ENCODE measurements at places on chromosomes 1 and 21. TPM values are rescaled to one million over a fixed set of nuclear protein-coding genes. Genes with fewer than 3 reads are reported as not detected.

Gene VASH2
- total RNA-seq = 0.82 TPM

Gene TCHH
- total RNA-seq = 0.12 TPM

Gene KCNT2
- 14.1 TPM for total RNA-seq

Gene CASQ1
- total RNA-seq = 10.1 TPM

Gene RAB3B
- total RNA-seq = 0.04 TPM

Gene PPM1J
- 5.5 TPM for total RNA-seq

Gene PPIE
- total RNA-seq = 22.6 TPM

Gene WNT9A
- 0.78 TPM for total RNA-seq

DNA sequence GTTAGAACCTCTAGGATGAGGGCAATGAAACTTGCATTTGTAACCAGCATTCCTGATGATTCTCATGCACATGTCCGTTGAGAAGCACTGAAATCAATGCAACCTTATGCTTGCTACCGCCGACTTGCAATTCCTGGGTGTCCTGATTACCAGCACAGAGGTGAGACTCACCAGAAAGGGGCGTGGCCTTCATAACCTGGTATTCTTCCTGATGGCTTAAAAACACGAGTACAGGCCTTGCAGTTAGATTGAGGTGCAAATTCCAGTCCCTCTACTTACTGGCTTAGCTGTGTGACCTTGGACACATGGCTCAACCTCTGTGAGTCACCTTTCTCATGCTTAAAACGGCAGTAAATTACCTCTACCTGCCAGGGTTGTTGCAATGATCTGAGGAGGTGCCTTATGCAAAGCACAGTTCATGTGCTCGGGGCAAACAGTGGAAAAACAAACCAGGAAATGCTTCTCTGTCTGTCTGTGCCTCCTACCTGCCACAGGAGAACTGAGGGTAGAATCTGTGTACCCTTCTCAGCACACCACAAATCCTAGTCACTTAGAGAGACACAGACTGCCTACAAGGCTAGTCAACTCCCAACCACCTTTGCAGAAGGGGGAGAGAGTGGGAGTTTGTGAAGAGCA is 39.1 kb upstream of the ECE1 start:
- no peak for DNase-seq
- peak overlapping the region; percentile 2 for H3K27ac ChIP-seq
- no peaks in the 10 kb centered on the region for H3K27me3 ChIP-seq
- peaks cover 67% of the 10 kb centered on the region for H3K4me1 ChIP-seq
- no peak overlapping the region for H3K4me3 ChIP-seq

GRCh38 chr1:227887697-227888403 is 59.9 kb downstream of the WNT9A start:
- peak overlapping the region; percentile 56 for H3K4me3 ChIP-seq
- no peaks in the 10 kb centered on the region for H3K36me3 ChIP-seq
- H3K27me3 ChIP-seq = no peaks in the 10 kb centered on the region
- peak; percentile 85 for DNase-seq
- peaks cover 27% of the 10 kb centered on the region for H3K4me1 ChIP-seq

DNA sequence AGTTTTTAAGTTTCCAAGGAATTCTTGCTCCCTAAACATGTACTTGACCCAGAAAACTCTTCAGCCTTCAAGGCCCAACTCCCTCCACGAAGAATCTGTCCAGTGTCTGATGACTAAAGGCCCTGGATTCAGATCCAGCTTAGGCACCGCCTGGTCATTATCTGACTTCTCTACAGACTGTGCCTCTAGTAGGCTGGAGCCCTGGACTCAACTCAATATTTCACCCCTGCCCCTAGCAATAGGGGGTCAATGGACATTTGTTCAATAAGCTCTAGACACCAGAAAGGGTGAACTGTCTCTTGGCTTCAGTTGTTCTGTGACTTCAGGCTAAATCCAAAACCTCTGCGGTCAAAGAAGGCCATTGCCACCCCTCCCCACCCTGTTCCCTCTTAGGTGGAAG is 34.5 kb downstream of the NUAK2 start:
- no peaks in the 10 kb centered on the region for H3K27me3 ChIP-seq
- no peak for DNase-seq
- H3K4me1 ChIP-seq = peaks cover 2% of the 10 kb centered on the region
- H3K27ac ChIP-seq = no peak overlapping the region
- H3K4me3 ChIP-seq = no peak overlapping the region

GRCh38 chr1:216293683-216294082 is 129.6 kb downstream of the USH2A start:
- H3K36me3 ChIP-seq = no peaks in the 10 kb centered on the region
- H3K27me3 ChIP-seq = no peaks in the 10 kb centered on the region
- DNase-seq = no peak
- H3K4me1 ChIP-seq = no peaks in the 10 kb centered on the region
- H3K4me3 ChIP-seq = no peak overlapping the region

DNA sequence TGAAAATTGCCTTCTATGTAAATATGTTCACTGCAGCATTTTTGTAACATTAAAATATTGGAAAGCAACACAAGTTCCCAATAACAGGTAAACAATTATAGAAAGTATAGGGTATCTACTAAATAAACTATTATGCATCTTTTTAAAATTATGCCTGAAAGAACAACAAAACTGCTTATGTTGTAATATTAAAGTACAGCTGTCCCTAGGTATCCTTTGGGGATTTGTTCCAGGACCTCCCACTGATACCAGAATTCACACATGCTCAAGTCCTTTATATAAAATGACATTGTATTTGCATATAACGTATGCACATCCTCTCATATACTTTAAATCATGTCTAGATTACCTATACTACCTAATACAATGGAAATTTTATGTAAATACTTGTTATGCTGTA is 121.8 kb upstream of the TNFSF4 start:
- no peaks in the 10 kb centered on the region for H3K27me3 ChIP-seq
- H3K36me3 ChIP-seq = no peaks in the 10 kb centered on the region
- peaks cover 22% of the 10 kb centered on the region for H3K4me1 ChIP-seq
- no peak for DNase-seq
- no peak overlapping the region for H3K4me3 ChIP-seq

GRCh38 chr1:178436899-178437298 is 59.9 kb downstream of the CLEC20A start:
- peaks cover 8% of the 10 kb centered on the region for H3K36me3 ChIP-seq
- no peak for DNase-seq
- H3K27ac ChIP-seq = no peak overlapping the region
- H3K27me3 ChIP-seq = no peaks in the 10 kb centered on the region
- no peak overlapping the region for H3K4me3 ChIP-seq

DNA sequence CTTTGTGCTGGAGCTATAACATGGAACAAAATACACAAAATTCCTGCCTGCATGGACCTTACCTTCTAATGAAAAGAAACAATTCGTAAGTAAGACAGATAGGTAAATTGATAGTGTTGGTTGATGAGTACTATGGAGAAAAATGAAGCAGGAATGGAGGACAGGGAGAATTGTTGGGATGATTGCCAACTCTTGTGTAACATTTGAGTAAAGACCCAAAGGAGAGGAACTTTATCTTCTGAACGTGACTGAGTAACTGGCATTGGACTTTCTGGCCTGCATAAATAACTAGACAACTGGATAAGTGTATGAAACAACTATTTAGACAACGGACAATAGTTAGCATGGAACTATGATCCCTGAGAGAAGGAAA is 6.8 kb upstream of the EFCAB14 start:
- no peak overlapping the region for H3K4me3 ChIP-seq
- peaks cover 8% of the 10 kb centered on the region for H3K4me1 ChIP-seq
- no peaks in the 10 kb centered on the region for H3K27me3 ChIP-seq
- H3K27ac ChIP-seq = no peak overlapping the region
- DNase-seq = no peak
- H3K36me3 ChIP-seq = no peaks in the 10 kb centered on the region

- peak overlapping the region; percentile 21 for H3K4me3 ChIP-seq
- no peaks in the 10 kb centered on the region for H3K36me3 ChIP-seq
- no peak overlapping the region for H3K27ac ChIP-seq
These were observed 41.5 kb upstream of the HAO2 start for GRCh38 chr1:119327094-119327449.

DNA sequence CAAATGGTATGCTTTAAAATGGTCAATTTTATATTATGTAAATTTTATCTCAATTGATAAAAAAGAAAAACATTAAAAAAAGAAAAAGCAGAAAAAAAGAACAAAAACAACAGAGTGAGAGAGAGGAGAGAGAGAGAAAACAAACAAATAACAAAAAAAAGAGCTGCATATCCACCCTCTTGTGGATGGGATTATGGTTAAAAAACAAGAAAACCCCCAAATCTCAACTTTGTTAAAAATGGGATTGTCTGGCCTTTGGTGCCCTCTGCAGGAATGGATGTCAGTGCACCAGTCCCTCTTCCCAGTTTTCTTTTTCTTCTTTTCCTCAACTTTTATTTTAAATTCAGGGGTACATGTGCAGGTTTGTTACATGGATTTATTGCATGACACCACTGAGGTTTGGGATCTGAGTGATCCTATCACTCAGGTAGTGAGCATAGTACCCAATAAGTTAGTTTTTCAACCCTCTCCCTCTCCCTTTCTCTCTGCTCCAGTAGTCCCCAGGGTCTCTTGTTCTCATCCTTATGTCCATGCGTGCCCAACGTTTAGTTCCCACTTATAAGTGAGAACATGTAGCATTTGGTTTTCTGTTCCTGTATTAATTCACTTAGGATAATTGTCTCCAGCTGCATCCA is 28.1 kb downstream of the RNF187 start:
- no peaks in the 10 kb centered on the region for H3K27me3 ChIP-seq
- no peaks in the 10 kb centered on the region for H3K4me1 ChIP-seq
- DNase-seq = no peak
- no peak overlapping the region for H3K27ac ChIP-seq

DNA sequence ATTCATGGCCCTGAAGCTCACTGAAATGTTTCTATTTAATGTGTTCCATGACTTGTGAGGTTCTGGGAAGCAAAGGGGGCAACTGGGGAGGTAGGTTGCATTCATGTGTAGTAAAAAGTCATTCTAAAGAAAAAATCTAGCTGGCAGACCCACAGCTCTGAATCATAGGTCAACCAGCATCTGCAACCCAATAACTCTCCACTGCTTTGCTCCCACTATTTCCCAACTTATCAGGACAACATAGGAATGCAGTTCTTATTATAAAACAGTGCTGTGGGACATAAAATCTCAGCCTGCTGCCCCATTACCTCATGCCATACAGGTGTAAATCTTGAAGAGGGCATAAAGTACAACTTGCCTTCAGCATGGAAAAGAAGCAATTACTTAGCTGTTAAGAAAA is 576.1 kb upstream of the PTBP2 start:
- H3K4me1 ChIP-seq = no peaks in the 10 kb centered on the region
- H3K27ac ChIP-seq = no peak overlapping the region
- no peak overlapping the region for H3K4me3 ChIP-seq
- H3K27me3 ChIP-seq = no peaks in the 10 kb centered on the region
- DNase-seq = no peak
- H3K36me3 ChIP-seq = no peaks in the 10 kb centered on the region

DNA sequence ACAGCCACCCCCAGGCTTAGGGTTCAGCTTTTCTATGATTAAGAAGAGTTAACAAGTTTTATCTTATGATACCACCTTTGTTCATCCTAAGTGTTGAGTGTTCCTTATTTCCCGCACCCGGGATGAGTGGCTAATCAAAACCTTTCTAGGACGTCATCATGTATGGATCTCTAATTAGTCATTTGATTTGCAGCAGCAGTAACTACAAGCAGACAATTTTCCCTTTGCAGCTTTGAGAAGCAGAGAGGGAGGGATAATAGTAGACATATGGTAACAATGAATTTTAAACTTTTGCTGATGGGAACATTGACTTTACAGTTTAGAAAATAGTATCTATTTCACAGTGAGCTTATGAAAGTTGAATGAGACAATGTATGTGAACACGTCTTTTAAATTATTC is 30.8 kb upstream of the SLC35F3 start:
- H3K4me1 ChIP-seq = no peaks in the 10 kb centered on the region
- no peak for DNase-seq
- H3K27ac ChIP-seq = no peak overlapping the region
- H3K36me3 ChIP-seq = no peaks in the 10 kb centered on the region

DNA sequence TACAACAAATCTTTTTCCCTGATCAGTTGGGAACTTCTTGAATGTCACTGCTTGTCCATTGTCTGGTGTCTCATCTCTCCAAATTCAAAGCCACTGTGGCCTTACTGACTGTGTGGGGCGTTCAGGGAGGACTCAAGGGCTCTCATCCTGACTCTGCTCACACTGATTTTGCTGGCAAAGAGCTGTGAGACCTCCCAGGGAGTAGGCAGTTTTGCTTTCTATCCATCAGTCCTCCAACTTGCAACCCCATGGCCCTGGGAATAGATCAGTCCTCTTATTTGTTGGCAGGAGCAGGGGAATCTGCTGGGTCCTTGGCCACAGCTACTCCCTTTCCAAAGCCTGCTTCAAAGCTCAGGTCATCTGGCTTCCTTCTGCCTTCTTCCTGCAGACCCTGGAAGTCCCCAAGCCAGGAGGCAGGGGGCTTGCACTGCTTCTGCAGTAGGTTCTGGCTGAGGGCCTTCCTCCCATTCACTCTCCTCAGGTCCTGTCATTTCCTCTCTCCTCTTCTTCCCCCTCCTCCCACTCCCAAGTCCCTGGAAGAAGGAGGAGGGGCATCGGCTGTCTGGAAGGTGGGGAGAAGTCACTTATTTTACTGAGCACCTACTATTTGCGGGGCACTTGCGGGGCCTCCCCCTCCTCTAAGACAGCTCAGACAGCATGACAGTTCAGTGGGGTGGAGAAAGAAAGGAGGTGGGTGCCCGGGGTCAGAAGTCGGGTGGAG is 876 bp upstream of the NAV1 start:
- H3K4me3 ChIP-seq = peak overlapping the region; percentile 58
- no peaks in the 10 kb centered on the region for H3K27me3 ChIP-seq
- H3K36me3 ChIP-seq = no peaks in the 10 kb centered on the region
- H3K27ac ChIP-seq = peak overlapping the region; percentile 86
- H3K4me1 ChIP-seq = peaks cover 75% of the 10 kb centered on the region

DNA sequence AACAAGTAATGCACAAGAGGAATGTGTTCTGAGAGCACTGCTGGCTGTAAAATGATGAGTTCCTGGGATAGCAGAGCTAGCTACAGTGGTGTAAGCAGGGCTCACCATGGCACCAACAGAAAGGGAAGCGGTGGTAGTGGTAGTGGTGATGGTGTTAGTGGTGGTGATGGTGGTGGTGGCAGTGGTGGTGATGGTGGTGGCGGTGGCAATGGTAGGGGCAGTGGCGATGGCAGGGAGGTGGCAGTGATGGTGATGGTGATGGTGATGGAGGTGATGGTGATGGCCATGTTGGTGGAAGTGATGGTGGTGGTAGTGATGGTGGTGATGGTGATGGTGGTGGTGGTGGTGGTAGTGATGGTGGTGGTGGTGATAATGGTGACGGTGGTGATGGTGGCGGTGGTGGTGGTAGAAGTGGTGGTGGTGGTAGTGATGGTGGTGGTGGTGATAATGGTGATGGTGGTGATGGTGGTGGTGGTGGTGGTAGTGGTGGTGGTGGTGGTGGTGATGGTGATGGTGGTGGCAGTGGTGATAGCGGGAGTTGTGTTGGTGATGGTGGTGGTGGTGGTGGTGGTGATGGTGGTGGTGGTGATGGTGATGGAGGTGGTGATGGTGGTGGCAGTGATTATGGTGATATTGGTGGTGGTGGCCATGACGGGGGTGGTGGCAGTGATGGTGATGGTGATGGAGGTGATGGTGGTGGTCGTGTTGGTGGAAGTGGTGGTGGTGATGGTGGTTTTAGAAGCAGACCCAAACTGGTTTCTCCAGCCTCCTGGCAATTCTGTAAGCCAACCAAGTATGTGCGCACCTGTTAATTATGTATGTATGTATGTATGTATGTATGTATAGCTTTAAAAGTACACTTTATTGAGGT is 254.1 kb downstream of the TRABD2B start:
- no peaks in the 10 kb centered on the region for H3K4me1 ChIP-seq
- H3K27me3 ChIP-seq = no peaks in the 10 kb centered on the region
- DNase-seq = no peak
- H3K36me3 ChIP-seq = no peaks in the 10 kb centered on the region
- no peak overlapping the region for H3K27ac ChIP-seq

GRCh38 chr1:86504895-86505563 is 36.3 kb downstream of the CLCA1 start:
- no peak overlapping the region for H3K4me3 ChIP-seq
- H3K27ac ChIP-seq = no peak overlapping the region
- no peaks in the 10 kb centered on the region for H3K27me3 ChIP-seq
